Neural crest cell (in vitro differentiated cells): ENCODE measurements at places on chromosomes 4 and X. TPM values are rescaled to one million over a fixed set of nuclear protein-coding genes. Genes with fewer than 3 reads are reported as not detected.

IL21 gene
- total RNA-seq, result not detected in 2 replicates

- H3K36me3 ChIP-seq, result no peaks in the 10 kb centered on the region
- H3K4me1 ChIP-seq, result no peaks in the 10 kb centered on the region
- DNase-seq, result no peak
- H3K27ac ChIP-seq, result no peak overlapping the region
- peaks cover 4% of the 10 kb centered on the region for H3K27me3 ChIP-seq
- no peak overlapping the region for H3K4me3 ChIP-seq
Observed at GRCh38 chrX:1899841-1900240, 285.0 kb downstream of the ASMT start.

DRD5 gene
- not detected in 2 replicates for total RNA-seq

DCAF12L2 gene
- total RNA-seq, result 2.9 and 3.3 TPM in 2 replicates

FAM9C gene
- total RNA-seq, result 0.07 and 0.25 TPM in 2 replicates

DNA sequence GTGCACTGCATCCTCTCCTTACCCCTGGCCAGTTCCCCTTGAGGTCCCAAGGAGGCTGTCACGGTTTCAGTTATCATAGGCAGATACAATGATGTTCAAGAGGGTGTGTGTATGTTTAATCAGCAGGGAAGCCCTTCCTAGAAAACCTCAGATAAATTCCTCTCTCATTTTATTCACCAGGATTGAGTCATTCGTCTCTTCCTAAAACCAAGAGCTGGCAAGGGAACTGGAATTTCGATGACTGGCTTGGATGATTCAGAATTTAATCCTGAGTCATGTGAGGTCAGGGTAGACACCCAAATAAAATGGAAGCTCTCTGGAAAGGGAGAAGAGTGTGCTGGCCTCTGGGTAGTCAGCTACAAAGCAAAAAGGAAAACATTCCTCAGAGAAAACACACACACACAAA, 106.2 kb upstream of the RAPGEF2 start:
- H3K4me1 ChIP-seq, result no peaks in the 10 kb centered on the region
- DNase-seq, result no peak
- H3K27ac ChIP-seq, result peak overlapping the region; percentile 9

DNA sequence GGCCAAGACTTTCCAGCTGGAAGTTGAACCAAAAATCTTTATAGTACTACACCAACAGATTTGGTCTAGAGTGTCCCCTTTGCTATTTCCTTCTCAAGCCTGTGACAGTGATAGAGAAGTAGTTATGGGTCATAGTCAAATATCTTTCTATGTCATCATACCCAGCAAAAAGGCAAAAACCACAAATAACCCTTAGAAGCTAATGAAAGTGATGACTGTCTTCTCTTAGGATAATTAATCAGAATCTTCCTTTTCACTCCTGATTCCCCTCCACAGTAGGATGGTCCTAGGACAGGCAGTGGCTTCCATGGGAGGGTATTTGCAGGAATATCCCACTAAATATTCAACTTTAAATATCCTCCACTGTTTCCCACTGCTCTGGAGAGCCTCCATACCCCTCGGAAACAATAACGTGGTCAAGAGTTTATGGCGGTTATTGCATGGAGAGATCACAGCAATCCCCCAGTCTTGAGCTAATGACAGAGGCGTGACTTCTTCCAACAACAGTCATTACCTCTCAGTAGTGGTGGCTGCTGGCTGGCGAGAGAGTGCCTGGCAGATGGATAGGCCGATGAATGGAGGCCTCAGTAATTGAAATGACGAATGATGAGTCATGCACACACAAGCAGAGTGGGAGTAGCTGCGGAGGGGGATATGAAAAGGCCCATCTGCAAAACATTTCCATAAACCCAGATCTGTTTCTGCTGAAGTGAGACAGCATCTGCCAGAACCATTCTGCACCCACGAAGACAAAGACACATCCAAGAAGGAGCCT, 154.9 kb downstream of the STK32B start:
- H3K27me3 ChIP-seq, result peaks cover 25% of the 10 kb centered on the region
- peaks cover 41% of the 10 kb centered on the region for H3K4me1 ChIP-seq
- peaks cover 6% of the 10 kb centered on the region for H3K36me3 ChIP-seq
- no peak overlapping the region for H3K4me3 ChIP-seq

GRCh38 chrX:110541266-110541665, 182.6 kb downstream of the RTL9 start:
- H3K4me3 ChIP-seq, result no peak overlapping the region
- peaks cover 6% of the 10 kb centered on the region for H3K36me3 ChIP-seq
- no peak for DNase-seq

TLR10 gene
- not detected in 2 replicates for total RNA-seq

RTL9 gene
- 0.30 and 0.37 TPM in 2 replicates for total RNA-seq

GRCh38 chr4:13821522-13821921, 194.0 kb upstream of the BOD1L1 start:
- no peaks in the 10 kb centered on the region for H3K4me1 ChIP-seq
- no peak overlapping the region for H3K4me3 ChIP-seq
- no peak for DNase-seq
- peaks cover 10% of the 10 kb centered on the region for H3K36me3 ChIP-seq

- H3K27ac ChIP-seq, result no peak overlapping the region
- H3K4me1 ChIP-seq, result peaks cover 43% of the 10 kb centered on the region
- no peak for DNase-seq
- no peaks in the 10 kb centered on the region for H3K27me3 ChIP-seq
- H3K4me3 ChIP-seq, result no peak overlapping the region
Observed at GRCh38 chrX:130896802-130897501, 6.1 kb downstream of the ENOX2 start.

- peaks cover 12% of the 10 kb centered on the region for H3K36me3 ChIP-seq
- DNase-seq, result no peak
- no peak overlapping the region for H3K4me3 ChIP-seq
- H3K27ac ChIP-seq, result no peak overlapping the region
Observed at GRCh38 chr4:24935856-24936255, 23.0 kb upstream of the CCDC149 start.

GRCh38 chr4:166198041-166198440, 325.0 kb downstream of the TLL1 start:
- H3K27me3 ChIP-seq, result no peaks in the 10 kb centered on the region
- H3K36me3 ChIP-seq, result no peaks in the 10 kb centered on the region
- no peak overlapping the region for H3K27ac ChIP-seq

PDK3 gene
- 21.1 and 22.0 TPM in 2 replicates for total RNA-seq

- peaks cover 97% of the 10 kb centered on the region for H3K27me3 ChIP-seq
- no peak overlapping the region for H3K27ac ChIP-seq
- H3K36me3 ChIP-seq, result peaks cover 3% of the 10 kb centered on the region
- peak overlapping the region; percentile 78 for H3K4me3 ChIP-seq
- no peaks in the 10 kb centered on the region for H3K4me1 ChIP-seq
Observed at GRCh38 chr4:105896461-105896942, 1.2 kb downstream of the NPNT start.

- H3K36me3 ChIP-seq, result peaks cover 3% of the 10 kb centered on the region
- H3K27ac ChIP-seq, result peak overlapping the region; percentile 84
- H3K27me3 ChIP-seq, result no peaks in the 10 kb centered on the region
- peaks cover 10% of the 10 kb centered on the region for H3K4me1 ChIP-seq
- no peak overlapping the region for H3K4me3 ChIP-seq
Observed at GRCh38 chr4:127015667-127016117, 617.1 kb upstream of the INTU start.

GRCh38 chrX:68589372-68589753, 58.1 kb upstream of the STARD8 start:
- DNase-seq, result no peak
- H3K4me1 ChIP-seq, result no peaks in the 10 kb centered on the region
- no peak overlapping the region for H3K27ac ChIP-seq
- H3K4me3 ChIP-seq, result no peak overlapping the region

DNA sequence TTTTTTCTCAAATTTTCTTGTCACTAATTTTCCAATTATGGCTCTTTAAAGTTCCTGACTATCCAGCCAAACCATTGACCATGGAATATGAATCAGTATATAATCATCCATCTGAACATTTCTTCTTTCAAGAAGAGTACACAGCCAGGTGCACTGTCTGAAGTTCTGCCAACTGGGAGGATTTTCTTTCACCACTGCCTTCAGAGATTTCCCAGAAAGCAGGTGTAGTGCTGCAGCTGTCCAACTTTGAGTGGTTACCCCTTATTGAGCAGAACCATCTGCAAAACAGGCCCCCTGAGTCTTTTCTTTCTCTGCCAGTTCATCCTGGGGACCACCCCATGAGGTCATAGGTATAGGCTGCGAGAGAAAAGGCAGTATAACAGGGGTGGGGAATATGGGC, 1213.2 kb downstream of the RAPGEF2 start:
- no peaks in the 10 kb centered on the region for H3K36me3 ChIP-seq
- no peak overlapping the region for H3K4me3 ChIP-seq
- no peak for DNase-seq
- H3K27me3 ChIP-seq, result no peaks in the 10 kb centered on the region
- H3K4me1 ChIP-seq, result peaks cover 5% of the 10 kb centered on the region

DNA sequence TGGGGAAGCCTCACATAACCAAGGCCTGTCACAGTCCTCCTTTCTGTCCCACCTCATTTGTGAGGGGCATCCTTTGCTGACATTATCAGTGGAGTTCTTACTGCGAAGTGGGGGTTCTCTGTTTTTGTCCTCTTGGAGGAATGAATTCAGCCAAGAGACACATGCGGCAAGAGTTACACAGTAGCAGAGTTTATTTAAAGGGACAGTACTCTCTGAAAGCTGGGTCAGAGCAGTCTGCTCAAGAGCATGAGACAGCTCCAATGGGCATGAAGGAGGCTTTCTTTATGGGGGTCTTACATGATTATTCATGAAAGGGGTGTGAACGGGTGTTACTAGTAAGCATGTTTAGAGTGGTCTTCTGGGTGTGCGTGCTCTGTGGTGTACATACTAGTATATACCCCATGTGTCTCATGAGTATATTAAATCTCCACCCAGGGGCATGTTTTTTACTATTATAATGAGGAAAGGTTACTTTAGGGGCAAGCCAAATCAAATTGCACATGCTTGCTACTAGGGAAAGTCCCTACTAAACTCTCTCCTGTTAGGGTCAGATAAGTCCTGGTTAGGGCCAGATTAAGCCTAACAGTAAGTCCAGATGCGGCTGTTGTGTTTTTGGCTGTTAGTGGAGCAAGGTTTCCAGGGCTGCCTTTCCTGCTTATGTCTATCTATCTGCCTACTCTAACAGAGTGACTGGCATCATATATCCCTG, 19.8 kb upstream of the LGI2 start:
- no peak for DNase-seq
- H3K4me1 ChIP-seq, result peaks cover 5% of the 10 kb centered on the region
- no peak overlapping the region for H3K27ac ChIP-seq

SPIN2A gene
- 0.75 and 0.98 TPM in 2 replicates for total RNA-seq
